ENCODE measurements at places on chromosomes 3 and 15.

DNA sequence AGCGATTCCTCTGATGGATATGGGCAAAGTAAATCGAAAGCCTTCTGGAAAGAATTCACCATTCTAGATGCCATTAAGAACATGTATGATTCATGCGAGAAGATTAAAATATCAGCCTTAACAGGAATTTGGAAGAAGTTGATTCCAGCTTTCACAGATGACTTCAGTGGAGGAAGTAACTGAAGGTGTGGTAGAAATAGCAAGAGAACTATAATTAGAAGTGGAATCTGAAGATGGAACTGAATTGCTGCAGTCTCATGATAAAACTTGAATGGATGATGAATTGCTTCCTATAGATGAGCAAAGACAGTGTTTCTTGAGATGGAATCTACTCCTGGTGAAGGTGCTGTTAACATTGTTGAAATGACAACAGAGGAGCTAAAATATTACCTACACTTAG is 30.1 kb upstream of the TBC1D23 start:
- no peak for DNase-seq

DNA sequence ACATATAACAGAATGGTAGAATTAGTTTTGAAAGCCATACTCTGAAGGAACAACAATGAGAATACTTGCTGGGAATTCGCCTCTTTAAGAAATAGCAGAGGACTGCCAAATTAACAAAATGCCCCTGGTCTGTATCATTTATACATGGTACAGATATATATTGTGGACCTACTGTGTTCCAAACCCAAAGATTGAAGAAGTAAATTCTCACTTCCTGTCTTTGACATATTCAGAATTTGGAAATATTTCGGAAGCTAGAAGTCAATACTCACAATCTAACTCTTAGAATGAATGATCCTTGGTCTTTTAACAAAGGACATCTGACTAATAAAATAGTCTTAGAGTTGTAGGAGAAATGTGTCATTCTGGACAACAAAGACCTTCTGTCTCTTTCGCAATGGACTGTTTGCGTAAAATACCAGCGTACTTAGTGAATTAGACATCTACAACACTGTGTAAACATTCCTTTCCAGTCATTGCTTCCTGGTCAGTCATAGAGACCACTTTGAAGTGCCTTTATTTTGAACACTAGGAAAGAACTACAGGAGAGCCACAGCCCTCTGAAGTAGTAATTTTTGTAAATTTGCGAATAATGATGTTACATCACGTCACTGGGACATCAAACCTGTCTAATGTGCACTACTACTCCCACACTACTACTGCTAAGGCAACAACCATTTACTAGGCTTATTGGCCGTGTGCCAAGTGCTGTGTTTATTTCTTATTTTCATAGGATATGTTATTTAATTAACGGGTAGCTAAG is 68.0 kb downstream of the CHL1 start:
- DNase-seq: no peak

DNA sequence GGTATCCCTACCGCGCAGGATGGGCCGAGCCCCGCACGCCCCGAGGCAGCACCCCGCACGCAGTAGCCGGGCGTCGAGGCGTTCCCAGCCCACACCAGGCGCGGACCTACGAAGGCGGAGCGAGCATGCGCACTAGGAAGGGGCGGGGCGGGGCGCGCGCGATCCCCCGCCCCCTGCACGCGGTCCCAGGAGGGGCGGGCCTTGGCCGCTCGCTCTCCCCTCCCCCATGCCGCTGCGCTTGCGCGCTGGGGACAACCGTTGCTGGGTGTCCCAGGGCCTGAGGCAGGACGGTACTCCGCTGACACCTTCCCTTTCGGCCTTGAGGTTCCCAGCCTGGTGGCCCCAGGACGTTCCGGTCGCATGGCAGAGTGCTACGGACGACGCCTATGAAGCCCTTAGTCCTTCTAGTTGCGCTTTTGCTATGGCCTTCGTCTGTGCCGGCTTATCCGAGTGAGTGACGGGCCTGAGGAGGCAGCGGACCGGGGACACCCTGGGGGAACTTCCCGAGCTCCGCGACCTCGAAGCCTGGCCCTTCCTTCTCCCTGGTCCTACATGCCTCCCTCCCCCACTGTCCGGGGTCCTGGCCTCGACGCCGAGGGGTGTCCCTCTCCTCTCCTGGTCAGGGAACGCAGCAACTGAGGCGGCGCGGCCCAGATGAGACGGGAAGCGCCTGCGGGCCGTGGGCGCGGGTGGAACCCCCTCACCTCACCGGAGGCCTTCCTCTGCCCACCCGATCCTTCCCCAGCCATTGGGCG is at the start of gene SPESP1:
Gene SPESP1 (plus strand): TSS at position 258 of the 755 bp plus-strand sequence. CDS start 129 bp downstream, at position 387.
- DNase-seq: peak; percentile 52

DNA sequence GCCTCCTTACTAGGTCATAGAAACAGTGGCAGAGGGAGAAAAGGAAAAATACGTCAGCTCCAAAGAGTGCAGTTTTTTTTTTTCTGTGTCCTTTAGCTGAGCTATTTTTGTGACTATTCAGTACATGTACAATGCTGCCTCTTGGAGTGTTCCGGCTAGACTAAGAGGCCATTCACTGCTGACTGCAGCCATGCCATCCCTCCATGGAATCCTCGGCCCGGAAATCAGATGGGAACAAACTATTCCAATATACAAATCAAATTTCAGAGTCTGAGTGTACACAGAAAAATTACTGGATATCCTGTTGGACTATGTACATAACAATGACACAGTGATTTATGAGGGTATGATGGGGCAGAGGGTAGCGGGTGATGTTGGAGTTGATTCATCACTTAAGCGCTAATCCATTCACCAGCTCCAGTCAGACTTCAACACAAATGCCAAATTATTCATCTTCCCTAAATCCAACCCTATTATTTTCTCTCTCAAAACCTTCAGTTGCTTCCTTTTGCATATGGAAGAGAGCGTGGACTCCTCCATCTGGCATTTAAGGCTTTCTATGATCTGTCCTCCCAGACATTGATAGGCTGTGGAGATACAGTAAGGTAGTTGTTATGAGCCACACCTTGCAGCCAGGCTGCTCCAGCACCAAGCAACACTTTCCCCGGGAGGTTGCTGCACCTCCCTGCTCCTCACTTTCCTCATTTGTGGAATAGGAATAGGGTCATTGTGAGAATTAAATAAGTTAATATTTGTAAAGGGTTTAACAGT is 109.1 kb downstream of the LPP start:
- no peak for DNase-seq

GRCh38 chr15:39585389-39585841 is 4.5 kb downstream of the THBS1 start:
- DNase-seq: no peak

DNA sequence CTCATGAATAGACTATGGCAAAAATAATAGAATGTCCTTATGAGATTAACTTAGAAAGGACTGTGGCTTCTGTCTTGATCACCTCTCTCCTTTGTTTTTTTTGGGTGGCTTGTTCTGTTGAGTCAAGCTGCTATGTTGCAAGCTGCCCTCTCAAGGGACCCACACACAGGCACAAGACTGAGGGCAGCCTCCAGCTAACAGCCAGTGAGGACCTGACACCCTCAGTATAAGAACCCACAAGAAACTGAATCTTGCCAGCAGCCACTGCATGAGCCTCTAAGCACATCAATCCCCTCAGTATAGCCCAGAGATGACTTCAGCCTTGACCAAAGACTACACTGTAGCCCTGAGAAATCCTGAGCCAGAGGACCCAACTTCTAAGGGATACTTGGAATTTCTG is 361.1 kb downstream of the MCTP2 start:
- DNase-seq: no peak

GRCh38 chr3:23825802-23826201 is 20.0 kb downstream of the UBE2E1 start:
- DNase-seq: no peak

DNA sequence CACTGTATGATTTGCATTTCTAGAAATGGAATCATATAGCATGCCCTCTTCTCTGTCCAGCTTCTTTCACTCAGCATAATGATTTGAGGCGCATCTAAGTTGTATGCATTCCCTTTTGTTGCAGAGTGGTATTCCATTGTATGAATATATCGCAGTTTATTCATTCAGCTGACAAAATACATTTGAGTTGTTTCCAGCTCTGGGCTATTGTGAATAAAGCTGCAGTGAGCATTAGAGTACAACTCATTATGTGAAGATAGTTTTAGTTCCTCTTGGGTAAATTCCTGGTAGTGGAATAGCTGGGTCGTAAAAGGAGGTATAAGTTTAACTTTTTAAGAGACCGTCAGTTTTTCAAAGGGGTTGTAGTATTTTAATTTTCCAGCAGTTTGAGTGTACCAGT is 38.5 kb upstream of the POLR2M start:
- no peak for DNase-seq

- DNase-seq: peak; percentile 48
Observed at GRCh38 chr3:101803173-101803782, 24.3 kb downstream of the NXPE3 start.

- DNase-seq: no peak
Observed at GRCh38 chr3:194941360-194941955, 255.8 kb downstream of the FAM43A start.

DNA sequence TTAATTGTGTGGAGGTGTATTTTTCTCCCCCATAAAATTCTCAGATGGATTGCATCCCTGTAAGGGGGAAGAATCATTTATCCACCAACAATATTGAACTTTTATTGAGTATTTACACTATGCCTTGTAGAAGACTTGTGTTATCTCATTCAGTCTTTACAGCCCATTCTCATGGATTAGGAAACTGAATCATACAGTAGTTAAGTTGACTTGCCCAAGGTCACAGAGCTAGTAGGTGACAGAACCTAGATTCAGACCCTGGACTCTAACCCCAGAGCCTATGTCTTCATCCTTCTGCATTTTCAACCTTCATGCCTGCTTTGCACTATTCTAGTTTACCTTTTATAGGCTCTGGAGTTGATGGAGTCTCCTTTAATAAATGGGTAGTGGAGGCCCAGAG is 226.8 kb downstream of the LPP start:
- DNase-seq: no peak

GRCh38 chr15:74428970-74429780 is 4.6 kb downstream of the SEMA7A start:
- DNase-seq: no peak

DNA sequence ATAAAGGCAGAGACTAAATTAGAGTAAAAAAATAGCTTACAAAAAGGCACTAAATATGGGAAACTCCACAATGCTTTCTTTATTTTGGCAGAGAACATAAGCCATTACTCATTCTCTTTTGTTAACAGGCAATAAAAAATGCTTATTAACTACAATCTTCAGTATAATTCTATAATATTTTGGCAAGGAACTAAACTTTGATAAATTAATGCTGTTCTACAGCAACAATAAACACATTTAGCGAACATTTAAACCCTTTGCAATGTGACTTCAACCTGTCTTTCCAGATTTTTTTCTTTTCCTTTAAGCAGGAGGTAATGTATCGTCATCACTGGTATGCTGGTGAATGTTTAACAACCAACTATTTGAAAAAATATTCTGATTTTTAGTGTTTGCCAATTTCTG is 42.2 kb upstream of the POU1F1 start:
- DNase-seq: no peak

DNA sequence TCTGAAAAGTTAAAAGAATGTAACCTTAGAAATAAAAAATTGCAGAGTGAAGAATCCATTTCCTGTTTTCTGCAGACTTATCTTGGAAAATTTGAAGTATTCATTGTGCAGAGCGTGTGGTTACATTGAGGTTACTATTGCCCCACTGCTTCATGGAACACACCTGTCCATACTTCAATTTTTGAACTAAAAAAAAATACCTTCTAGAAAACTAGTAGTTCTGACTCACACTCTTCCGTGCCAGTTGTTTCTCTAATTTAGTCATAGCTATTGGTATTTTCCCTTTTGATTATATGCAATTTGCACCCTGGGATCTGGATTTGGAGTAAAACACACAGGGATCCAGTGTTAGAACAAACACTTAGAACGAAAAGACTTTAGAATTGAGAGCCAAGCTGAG is 111.8 kb upstream of the LYSMD4 start:
- DNase-seq: peak; percentile 34

DNA sequence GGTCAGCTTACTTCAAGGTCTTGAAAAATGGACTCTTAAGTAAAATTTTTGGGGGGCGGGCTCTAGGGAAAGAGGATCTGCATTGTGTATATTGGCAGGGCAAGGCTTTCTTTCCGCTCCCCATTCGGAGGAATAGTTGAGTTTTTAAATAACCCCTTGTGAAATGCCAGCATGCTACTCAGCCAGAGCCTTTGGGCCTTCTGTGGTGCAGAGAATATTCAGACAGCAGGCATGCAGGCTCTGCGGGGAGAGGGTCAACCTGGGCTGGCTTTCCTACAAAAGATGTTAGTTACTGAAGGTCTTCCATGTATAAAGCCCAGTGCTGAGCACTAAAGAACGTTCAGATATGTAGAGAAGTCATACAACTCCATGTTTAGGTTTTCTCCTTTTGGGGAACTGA is 40.6 kb downstream of the ADAMTSL3 start:
- no peak for DNase-seq

DNA sequence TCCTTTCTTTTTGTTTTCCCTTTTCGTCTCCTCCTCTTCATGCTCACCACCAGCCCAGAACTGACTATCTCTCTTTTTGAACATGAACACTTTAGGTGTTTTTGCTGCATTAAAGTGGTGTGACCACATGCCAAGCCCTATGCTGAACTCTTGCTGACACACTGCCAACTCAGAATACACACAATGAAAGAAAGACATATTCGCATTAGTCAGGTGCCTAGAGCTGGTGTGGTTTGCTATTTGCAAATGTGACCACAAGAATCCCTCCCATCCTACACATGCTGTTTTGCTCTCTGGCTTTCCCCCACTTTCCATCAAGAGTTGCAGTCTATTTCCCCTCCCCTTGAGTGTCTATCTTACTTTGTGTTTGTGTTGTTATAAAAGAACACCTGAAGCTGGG is 967.8 kb upstream of the CFAP20DC start:
- DNase-seq: peak; percentile 51

DNA sequence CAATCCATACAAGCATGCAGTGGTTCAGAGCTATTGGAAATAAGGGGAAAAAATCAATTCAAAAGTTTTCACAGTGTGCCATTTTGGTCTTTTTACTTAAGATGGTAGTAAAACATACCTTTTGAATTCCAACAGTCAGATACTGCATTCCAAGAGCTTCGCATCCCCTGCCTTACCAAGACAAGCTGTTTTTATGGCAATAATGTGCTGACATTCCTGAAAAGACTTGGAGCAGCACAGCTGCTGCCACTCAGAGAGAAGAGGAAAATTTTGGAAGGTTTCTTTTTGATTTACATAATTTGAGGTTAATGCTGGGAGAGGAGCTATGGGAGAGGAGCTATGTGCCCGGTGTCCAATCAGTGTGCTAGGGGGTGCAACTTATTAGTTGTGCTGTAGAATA is 148.3 kb downstream of the FEZF2 start:
- no peak for DNase-seq

DNA sequence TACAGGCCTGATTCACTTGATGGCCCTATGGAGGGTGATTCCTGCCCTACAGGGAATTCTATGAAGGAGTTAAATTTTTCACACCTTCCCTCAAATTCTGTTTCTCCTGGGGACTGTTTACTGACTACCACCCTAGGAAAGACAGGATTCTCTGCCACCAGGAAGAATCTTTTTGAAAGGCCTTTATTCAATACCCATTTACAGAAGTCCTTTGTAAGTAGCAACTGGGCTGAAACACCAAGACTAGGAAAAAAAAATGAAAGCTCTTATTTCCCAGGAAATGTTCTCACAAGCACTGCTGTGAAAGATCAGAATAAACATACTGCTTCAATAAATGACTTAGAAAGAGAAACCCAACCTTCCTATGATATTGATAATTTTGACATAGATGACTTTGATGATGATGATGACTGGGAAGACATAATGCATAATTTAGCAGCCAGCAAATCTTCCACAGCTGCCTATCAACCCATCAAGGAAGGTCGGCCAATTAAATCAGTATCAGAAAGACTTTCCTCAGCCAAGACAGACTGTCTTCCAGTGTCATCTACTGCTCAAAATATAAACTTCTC is 43.6 kb downstream of the BLM start:
- DNase-seq: no peak
